ENCODE measurements at places on chromosomes 3 and 15. TPM values are rescaled to one million over a fixed set of nuclear protein-coding genes. Genes with fewer than 3 reads are reported as not detected.

The HTD2 gene
- 8.0 TPM for total RNA-seq

DNA sequence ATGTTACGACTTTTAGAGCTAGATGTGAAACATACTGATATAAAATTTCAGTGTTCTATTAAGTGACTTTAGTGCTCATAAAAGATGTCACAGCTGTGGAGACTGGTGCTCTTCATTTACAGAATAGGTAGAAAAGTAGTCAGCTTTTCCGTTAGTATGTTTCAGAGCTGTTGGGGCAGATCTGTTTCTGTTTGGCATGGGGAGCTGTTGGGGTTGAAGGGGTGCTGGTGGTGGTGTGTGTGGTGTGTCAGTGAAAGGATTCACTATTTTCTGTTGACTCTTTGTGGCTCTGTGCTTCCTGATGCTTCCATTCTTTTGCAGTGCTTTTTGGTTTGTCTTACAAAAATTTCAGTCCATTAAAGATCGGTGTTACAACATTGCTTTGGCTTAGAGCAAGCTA lies 3.2 kb downstream of the UBE2E2 start:
- H3K27me3 ChIP-seq, result peaks cover 17% of the 10 kb centered on the region
- H3K4me1 ChIP-seq, result peaks cover 6% of the 10 kb centered on the region
- DNase-seq, result no peak
- no peak overlapping the region for H3K4me3 ChIP-seq
- H3K36me3 ChIP-seq, result no peaks in the 10 kb centered on the region

The ECE2 gene
- total RNA-seq, result not detected

The GPR160 gene
- total RNA-seq, result 20.4 TPM

- no peak overlapping the region for H3K27ac ChIP-seq
- H3K4me3 ChIP-seq, result no peak overlapping the region
- no peaks in the 10 kb centered on the region for H3K36me3 ChIP-seq
- no peaks in the 10 kb centered on the region for H3K27me3 ChIP-seq
- H3K4me1 ChIP-seq, result no peaks in the 10 kb centered on the region
Measured at GRCh38 chr3:159229116-159229680, 427.3 kb downstream of the MFSD1 start.
